ENCODE measurements at places on chromosomes 6 and 20.

DNA sequence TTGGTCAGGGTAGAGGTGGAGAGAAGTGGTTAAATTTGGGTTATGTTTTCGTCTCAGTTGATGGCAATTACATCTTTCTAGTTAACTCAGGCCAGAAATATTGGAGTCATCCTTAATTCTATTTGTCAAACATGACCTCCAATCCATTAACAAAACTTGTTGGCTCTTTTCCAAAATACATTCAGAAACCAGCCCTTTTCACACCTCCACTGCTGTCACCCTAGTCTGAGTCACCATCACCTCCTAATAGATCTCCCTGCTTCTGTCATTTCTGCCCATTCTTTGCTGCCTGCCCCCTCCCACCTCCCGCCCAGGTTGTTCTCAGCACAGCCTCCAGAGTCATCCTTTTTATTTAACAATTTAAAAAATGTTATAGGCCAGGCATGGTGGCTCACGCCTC, 3.0 kb upstream of the ABCF1 start:
- DNase-seq, result no peak

DNA sequence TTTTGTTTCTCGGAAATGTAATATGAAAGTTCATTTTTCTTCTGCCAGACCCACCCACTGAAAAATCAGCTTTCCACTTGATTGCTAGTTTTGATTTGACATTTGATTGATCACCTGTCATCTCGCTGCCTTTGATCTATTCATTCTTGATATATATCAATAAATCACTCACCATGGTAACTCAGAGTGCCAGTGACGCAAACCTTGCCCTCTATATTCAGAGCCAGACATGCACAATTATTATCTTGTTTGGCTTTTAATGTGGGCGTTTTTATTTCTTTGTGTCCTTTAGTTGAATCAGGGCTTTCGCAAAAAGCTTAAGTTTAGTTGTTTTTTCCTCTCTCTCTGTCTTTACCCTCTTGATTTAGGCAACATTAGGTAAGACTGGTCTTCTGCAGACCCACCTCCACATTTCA, 2.0 kb downstream of the TSHZ2 start:
- DNase-seq, result peak; percentile 53

DNA sequence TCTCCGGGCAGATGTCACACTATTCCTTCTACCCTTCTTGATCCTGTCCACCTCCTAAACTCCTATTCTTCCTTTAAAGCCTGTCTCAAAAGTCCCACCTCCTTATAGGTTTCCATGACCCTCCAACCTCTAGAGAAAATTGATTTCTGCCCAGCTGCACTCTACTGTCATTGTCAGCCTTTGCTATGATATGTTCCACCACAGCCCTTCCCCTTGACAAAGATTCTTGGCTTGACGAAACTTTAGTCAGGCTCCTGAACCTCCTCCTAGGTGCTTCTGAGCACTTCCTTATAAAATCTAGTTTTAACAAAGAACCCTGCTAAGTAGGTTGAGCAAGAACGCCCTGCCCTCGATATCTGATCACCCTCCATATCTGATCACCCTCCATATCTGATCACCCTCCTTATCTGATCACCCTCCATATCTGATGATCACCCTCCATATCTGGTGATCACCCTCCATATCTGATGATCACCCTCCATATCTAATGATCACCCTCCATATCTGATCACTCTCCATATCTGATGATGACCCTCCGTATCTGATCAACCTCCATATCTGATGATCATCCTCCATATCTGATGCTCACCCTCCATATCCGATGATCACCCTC, 103.2 kb downstream of the RIN2 start:
- DNase-seq, result no peak

DNA sequence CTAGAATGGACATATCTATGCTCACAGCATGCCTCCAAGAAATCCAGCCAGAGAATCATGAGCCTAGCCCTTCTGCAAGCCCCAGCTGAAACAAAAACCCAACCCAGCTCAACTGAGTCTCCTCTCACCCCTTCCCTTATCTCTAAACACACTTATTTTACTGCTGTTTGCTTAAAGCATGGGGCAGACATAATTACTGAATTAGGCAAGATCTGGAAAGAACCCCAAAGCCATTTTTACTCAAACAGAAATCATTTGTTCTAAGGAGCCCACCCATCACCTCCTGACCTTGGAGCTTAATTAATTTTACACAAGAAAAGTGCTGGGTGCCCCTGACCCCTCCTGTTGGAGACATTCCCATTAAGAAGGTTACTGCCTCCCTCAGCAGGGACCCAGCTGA, 291.6 kb downstream of the MAFB start:
- no peak for DNase-seq

DNA sequence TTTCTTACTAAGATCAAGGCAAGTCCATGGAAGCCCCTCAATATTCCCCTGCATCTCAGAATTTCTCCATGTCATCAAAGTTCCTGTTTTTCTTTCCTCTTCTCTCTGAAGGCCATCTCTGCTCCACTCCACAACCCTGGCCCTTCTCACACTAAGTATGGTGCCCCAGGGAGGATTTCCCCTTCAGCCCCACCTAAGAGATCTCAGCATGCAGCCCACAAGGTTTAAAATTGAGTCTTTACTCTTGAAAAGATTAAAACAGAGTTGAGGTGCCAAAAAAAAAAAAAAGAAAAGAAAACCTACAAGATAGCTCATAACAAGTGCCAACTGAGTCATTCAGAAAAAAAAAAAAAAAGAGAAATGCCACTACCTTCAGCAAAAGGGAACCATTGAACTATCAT, 36.5 kb upstream of the TNFAIP3 start:
- no peak for DNase-seq

- DNase-seq, result no peak
These were observed 50.4 kb downstream of the YTHDF1 start for GRCh38 chr20:63165356-63166192.

GRCh38 chr20:50675671-50676376, 15.5 kb downstream of the RIPOR3 start:
- no peak for DNase-seq

DNA sequence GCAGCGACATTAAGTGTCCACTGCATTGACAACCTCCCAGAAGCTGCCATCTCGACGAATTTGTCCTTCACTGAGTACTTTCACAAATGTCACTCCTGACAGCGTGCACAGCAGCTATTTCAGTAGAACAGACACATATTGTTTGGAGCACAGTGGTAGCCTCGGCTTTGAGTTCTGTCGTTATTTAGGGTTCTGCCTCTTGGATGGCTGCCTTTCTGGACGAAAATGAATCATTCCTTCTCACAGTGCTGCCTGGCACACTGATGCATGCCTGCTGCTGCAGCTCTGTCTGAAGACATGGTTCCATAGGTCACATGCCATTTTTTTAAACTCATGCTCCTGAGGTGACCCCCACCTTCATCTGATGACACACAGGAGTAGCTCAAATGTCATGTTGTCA, 477.0 kb downstream of the C6orf118 start:
- DNase-seq, result no peak

- no peak for DNase-seq
These were observed 1153.3 kb upstream of the EYS start for GRCh38 chr6:66860328-66860727.

DNA sequence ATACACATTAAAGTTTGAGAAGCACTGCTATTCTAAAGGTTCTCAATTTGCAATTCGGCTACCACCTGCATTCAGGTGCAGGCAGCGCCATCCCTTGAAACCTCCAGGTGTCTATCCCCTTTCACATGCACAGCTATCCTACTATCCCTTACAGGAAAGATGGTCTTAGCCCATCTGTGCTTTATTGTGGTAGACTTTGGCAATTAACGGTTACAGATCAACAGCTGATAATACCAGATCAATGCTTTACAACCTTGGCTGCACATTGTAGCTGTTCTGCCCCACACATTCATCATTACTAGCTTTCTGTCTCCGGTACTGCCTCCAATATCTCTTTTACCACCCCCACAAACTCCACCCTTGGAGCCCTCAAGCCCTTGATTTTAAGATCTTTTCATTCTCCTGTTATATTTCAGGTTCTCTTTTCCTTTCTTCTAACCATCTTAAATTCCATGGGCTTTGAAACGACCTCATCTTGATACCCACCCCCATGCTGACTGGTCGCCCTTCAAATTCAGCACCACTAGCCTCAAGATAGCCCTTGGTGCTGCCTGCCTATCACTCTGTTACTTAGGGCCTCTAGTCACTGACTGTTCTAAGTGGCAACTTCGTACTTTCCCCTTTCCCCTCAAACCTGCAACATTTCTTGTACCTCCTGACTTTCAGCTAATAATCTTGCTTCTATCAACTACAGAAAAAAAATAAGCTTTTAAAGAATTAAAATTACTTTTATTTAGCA, 50.8 kb downstream of the SPTLC3 start:
- DNase-seq, result no peak

- peak; percentile 100 for DNase-seq
These were observed 702.7 kb downstream of the MAFB start for GRCh38 chr20:39986173-39986904.

- DNase-seq, result peak; percentile 41
These were observed 180.4 kb downstream of the ZNF217 start for GRCh38 chr20:53413186-53413631.

GRCh38 chr6:9610620-9611415, 804.1 kb downstream of the TFAP2A start:
- no peak for DNase-seq

- DNase-seq, result no peak
These were observed 9.4 kb upstream of the TRIB3 start for GRCh38 chr20:370977-371754.

DNA sequence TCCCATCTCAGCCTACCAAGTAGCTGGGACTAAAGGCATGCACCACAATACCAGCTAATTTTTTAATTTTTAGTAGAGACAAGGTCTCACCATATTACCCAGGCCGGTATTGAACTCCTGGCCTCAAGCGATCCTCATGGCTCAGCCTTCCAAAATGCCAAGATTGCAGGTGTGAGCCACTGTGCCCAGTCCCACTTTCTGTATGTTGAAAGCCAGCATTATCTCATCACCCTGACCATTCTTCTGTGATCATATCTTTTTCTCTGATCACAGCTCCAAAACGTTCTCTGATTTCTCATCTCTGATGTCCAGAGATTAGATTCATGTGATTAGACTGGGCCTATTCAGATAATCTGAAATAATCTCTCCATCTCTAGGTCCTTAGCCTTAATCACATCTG, 337.7 kb downstream of the TPBG start:
- no peak for DNase-seq

GRCh38 chr20:61170496-61171320, 81.4 kb upstream of the CDH4 start:
- no peak for DNase-seq

- DNase-seq, result no peak
These were observed 196.1 kb downstream of the GRM1 start for GRCh38 chr6:146224988-146225387.

GRCh38 chr20:50690650-50691572, at the start of gene RIPOR3:
Gene RIPOR3 (minus strand): TSS chr20:50691542. CDS start chr20:50691128, 414 bp downstream.
- peak; percentile 34 for DNase-seq

DNA sequence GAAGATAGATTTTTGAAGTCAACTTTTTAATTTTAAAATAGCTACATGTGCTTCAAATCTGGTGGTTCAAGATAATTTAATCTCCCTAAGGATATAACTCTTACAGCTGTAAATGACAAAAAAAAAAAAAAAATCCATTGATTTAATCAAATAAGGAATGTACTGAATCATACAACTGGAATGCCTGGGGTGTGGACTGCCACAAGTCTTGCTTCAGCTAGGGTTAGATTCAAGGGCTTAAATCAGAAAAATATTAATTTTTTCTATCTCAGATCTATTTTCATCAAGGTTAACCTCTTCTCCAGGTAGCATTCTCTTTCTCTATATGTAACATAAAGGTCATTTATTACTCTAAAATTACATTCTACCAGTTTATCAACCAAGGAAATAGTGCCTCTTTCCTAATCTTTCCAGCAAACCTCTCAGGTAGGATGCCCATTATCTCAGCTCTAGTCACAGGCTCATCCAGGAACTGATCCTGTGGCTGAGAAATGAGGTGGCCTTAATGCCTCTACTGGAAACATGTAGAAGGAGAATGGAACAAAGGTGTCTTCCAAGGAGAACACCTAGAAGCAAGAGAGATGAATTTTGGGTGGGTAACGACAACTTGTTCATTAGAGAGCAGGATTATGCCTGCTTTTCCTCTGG, 466.9 kb downstream of the CBLN4 start:
- DNase-seq, result no peak

DNA sequence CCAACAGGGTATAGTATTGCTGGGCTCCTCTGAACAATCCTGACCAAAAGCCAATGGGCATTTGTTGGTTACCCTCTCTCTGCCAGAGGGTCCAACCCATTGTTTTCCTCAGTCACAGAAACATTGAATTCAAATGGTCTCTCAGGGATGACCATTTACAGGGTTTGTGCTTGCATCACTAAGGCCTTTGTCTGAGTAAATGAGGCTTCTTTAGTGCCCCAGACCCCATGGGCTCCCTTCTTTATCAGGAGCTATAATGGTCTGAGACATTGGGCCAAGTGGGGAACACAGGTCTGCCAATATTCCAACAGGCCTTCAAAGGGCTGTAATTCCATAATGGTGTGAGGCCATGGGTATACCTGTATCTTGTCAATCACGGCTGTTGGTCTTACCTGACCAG, 27.1 kb downstream of the GSTA2 start:
- DNase-seq, result no peak

DNA sequence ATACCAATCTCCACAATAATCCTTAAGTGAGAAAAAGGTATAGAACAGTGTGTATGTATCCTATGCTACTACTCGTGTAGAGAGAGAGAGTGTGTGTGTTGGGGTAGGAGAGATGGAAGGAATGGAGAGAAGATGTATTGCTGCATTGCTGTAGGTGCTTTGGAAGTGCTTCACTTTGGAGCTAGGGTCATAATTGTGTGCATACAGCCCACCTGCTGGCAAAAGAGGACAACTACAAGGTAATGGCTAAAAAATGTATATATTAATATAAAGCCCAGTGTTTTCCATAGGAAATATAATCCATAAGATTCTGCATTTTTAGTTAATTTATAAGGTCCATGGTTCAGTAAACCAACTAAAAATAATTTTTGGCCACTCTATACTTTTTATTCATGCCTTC, 36.1 kb downstream of the SERAC1 start:
- DNase-seq, result peak; percentile 64

- no peak for DNase-seq
These were observed 756 bp downstream of the MTG2 start for GRCh38 chr20:62183426-62184142.

DNA sequence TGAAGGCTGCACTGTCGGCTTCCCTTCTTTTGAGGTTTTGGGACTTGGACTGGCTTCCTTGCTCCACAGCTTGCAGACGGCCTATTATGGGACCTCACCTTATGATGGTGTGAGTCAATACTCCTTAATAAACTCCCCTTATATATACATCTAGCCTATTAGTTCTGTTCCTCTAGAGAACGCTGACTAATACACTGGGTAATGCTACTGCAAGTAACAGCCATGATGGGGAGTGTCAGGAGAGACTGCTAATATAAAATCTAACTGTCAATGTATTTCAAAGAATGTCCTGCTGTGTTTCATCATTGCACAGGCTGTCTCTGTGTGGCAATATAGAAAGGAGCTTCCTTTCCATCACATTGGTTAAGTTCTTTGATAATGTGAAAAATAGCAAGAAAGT, 57.7 kb upstream of the UST start:
- no peak for DNase-seq

DNA sequence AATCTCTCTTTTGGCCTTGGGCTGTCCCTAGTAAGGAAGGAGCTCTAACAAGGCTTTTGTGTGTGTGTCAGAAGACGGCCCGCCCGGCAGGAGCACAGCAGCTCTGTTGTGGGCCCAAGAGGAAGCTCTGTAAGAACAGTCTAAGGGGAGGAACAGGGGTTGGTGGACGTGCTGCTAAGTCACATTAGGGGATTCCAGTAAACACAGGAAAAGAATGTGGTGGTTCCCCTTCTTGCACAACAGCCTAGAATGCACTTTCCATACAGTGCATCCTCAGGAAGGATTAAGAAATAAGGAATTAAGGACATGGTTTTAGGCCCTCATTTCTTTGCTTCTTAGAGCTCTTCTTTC, 114.5 kb downstream of the RNF144B start:
- DNase-seq, result no peak
